ENCODE measurements at places on chromosomes 7 and 10. TPM values are rescaled to one million over a fixed set of nuclear protein-coding genes. Genes with fewer than 3 reads are reported as not detected.
A peak's percentile ranks its signal among the peaks of the same experiment; 100 is the strongest.

- no peaks in the 10 kb centered on the region for H3K36me3 ChIP-seq
- H3K27ac ChIP-seq = no peak overlapping the region
- H3K4me1 ChIP-seq = no peaks in the 10 kb centered on the region
- peaks cover 6% of the 10 kb centered on the region for H3K27me3 ChIP-seq
Measured at GRCh38 chr7:121099572-121099971, 111.1 kb downstream of the CPED1 start.

- no peaks in the 10 kb centered on the region for H3K36me3 ChIP-seq
- H3K4me3 ChIP-seq = no peak overlapping the region
- H3K4me1 ChIP-seq = no peaks in the 10 kb centered on the region
- H3K27me3 ChIP-seq = no peaks in the 10 kb centered on the region
Measured at GRCh38 chr7:108118959-108119358, 11.2 kb downstream of the LAMB4 start.

DNA sequence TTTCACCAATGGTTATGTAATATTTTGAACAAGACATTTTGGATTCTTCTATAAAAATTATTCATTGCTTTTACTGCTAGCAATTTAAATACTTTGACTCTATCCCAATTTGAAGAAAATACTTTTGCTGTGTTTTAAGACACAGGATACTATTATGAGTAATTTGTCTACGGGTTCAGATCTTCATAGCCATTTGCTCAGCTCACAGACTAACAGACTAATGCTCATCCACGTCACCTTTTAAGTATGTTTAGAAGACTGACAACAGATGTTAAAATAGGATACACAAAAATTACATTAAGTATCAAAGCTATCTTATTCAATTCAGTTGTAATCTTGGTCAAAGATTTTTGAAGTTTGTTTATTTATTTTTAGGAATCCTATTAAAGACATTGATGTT is 251.3 kb upstream of the CHRM2 start:
- no peaks in the 10 kb centered on the region for H3K27me3 ChIP-seq
- no peak overlapping the region for H3K27ac ChIP-seq
- DNase-seq = no peak
- no peaks in the 10 kb centered on the region for H3K36me3 ChIP-seq
- no peak overlapping the region for H3K4me3 ChIP-seq

DNA sequence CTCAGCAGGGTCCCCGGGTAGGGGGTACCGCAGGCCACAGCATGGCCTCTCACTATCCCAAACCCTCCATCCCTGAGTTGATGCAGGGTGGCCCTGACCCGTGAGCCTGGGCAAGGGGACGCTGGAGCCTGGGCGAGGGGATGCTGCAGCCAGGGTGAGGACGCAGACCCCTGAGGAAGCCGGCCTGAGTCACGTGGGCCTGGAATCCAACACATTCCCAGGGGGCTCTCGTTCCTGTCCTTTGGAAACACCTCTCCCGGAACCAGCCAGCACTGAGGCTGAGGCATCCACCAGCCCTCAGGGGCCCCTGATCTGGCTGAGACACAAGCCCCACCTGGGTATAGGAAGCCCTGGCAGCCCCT is 61.5 kb upstream of the NKX6-2 start:
- H3K27me3 ChIP-seq = peaks cover 2% of the 10 kb centered on the region
- no peaks in the 10 kb centered on the region for H3K36me3 ChIP-seq
- peaks cover 4% of the 10 kb centered on the region for H3K4me1 ChIP-seq
- no peak overlapping the region for H3K4me3 ChIP-seq
- no peak overlapping the region for H3K27ac ChIP-seq
- DNase-seq = no peak

DNA sequence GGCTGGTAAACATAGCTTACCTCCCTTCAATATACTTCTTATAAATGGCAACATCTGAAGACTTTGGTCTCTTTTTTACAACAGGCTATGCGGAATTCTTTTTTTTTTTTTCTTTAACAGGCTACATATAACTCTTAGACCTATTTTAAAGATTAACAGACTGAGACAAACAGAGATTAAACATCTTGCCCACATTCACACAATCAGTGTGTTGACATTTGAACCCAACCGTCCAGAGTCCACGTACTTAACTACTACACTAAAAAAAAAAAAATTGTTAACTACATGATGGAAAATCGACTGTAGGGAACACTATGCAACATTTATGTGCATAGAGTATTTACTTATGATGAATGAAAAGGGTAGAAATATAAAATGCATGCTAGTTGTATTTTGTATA is 298.5 kb downstream of the ELMO1 start:
- no peaks in the 10 kb centered on the region for H3K27me3 ChIP-seq
- H3K27ac ChIP-seq = no peak overlapping the region
- DNase-seq = no peak

GRCh38 chr10:8279598-8279997 is 225.1 kb downstream of the GATA3 start:
- H3K36me3 ChIP-seq = no peaks in the 10 kb centered on the region
- no peak overlapping the region for H3K27ac ChIP-seq
- H3K4me3 ChIP-seq = no peak overlapping the region
- no peaks in the 10 kb centered on the region for H3K27me3 ChIP-seq
- no peaks in the 10 kb centered on the region for H3K4me1 ChIP-seq
- DNase-seq = no peak

- no peaks in the 10 kb centered on the region for H3K4me1 ChIP-seq
- DNase-seq = no peak
- no peaks in the 10 kb centered on the region for H3K36me3 ChIP-seq
- H3K27me3 ChIP-seq = no peaks in the 10 kb centered on the region
- no peak overlapping the region for H3K4me3 ChIP-seq
Measured at GRCh38 chr7:115293628-115294240, 371.8 kb downstream of the MDFIC start.

- DNase-seq = no peak
- peak overlapping the region; percentile 80 for H3K27ac ChIP-seq
- H3K4me1 ChIP-seq = peaks cover 24% of the 10 kb centered on the region
- no peaks in the 10 kb centered on the region for H3K27me3 ChIP-seq
- H3K4me3 ChIP-seq = peak overlapping the region; percentile 89
- H3K36me3 ChIP-seq = peaks cover 5% of the 10 kb centered on the region
Measured at GRCh38 chr10:1048349-1048731, 579 bp downstream of the IDI1 start.

MYO1G gene
- 0.41 TPM for total RNA-seq

POLR1F gene
- total RNA-seq = 20.7 TPM

Data from Panc1 (cell line).